Ecto neural progenitor cell (in vitro differentiated cells): ENCODE measurements at places on chromosomes 5 and 9.
A peak's percentile ranks its signal among the peaks of the same experiment; 100 is the strongest.

- DNase-seq: no peak
These were observed 100.4 kb downstream of the EBF1 start for GRCh38 chr5:158999339-158999738.

DNA sequence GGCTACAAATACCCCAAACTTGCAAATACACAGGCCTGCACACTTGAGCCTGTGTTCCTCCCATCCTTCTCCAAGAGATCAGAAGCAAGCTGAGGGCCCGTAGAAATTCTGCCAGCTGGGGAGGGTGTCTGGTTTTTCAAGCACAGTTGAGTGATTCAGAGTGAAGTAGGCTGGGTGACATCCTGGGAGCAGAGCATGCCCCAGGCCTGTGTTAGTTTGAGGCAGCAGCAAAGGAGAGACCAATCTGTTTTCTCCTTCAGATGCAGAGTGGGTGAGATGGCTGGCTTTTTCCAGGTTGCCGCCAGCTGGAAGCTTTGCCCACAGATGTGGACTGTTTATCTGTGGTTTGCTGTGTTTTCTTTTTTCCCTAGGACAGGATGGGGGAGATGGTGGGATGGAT lies 63.1 kb downstream of the RCL1 start:
- no peak for DNase-seq

DNA sequence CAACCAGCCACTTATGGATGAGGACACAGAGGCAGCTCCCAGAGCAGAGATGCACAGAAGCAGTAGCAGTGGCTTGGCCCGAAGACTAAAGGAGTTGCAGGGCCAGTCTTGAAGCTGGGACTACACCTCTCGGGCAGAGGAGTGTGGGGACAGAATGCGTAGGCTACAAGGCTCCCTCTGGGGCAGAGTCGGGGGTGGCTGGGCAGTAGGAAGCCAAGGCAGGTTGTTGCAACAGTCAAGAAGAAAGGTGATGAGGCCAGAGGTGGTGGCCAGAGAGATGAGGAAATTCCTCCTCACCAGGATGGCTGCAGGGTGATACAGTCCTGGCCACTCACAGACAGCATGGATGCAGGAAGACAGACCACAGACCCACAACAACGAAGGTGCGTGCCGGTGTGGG lies 4.9 kb upstream of the N4BP3 start:
- no peak for DNase-seq

- DNase-seq: peak; percentile 93
These were observed at the start of gene CCNO for GRCh38 chr5:55232985-55233928. Gene CCNO (minus strand): TSS chr5:55233608. CDS start chr5:55233523, 85 bp downstream.

GRCh38 chr9:95876595-95876994 lies 1.1 kb downstream of the ERCC6L2 start:
- DNase-seq: no peak

DNA sequence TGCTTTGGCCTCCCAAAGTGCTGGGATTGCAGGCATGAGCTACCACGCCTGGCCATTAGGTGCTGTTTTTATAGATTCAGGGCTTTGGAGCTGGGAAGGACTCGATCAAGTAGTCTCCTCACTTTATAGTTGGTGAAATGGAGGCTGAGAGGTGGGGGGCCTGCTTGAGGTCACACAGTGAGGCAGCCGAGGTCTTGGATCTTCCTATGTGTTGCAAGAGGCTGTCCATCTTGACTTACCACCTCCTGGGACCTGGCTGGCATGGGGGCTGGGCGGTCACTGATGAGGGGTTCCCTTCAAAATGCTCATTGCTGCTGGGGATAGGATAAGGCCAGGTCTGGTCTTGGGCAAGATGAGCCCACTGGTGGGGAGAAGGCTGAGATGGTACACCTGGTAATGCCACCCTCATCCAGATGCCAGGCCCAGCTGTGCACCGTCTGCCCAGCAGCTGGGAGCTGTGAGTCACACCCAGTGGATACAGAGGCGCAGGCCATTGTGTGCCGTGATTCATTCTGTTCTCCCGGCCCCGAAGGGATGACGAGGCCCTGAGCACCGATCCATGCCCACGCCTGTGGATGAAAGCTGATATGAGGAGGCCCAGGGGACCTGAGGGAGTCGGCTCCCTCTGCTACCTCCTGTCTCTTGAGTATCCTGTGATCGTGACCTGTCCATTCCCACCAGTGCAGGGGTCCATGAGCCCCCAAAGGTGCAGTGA lies 10.5 kb upstream of the NDST1 start:
- no peak for DNase-seq

GRCh38 chr9:133080161-133080560 lies 18.4 kb downstream of the CEL start:
- no peak for DNase-seq

DNA sequence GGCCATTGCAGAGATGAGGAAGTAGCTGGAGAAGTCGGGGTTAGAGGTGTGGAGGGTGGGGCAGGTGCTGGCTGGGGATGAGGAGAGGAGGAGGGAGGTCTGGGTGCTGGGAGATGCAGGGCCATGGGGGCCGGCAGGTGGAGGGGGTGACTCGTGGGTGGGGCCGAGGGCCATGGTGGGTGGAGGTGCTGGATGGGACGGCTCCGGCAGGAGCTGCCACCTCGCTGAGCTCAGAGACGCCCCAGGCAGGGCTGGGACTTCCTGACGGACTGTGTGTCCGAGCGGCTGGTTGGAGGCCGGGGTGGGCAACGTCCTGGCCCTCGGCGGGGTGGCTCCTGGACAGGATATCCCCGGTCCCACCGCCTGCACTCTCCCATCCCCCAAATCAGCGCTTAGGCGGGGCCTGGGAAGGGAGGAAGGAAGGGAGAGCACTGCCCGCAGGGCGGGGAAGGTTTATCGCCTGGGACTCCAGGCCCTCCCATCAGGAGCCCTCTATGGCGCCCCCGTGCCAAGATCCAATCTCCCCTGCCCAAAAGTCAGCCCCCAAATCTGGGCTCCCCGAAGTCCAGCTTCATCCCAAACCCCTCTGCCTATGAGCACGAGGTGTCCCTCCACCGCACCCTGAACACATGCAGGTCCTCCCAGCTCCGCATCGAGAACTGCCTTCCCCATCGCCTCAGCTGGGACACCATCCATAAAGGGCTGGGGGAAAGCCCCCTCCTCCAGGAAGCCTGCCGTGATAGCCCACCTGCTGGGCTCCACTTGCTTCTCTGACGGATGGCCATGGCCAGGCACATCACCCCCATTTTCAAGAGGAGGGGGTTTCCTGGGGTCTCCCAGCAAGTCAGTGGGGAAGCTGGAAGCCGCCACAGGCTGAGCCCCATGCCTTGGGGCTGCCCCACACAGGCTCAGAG lies 58.3 kb upstream of the NOTCH1 start:
- no peak for DNase-seq

DNA sequence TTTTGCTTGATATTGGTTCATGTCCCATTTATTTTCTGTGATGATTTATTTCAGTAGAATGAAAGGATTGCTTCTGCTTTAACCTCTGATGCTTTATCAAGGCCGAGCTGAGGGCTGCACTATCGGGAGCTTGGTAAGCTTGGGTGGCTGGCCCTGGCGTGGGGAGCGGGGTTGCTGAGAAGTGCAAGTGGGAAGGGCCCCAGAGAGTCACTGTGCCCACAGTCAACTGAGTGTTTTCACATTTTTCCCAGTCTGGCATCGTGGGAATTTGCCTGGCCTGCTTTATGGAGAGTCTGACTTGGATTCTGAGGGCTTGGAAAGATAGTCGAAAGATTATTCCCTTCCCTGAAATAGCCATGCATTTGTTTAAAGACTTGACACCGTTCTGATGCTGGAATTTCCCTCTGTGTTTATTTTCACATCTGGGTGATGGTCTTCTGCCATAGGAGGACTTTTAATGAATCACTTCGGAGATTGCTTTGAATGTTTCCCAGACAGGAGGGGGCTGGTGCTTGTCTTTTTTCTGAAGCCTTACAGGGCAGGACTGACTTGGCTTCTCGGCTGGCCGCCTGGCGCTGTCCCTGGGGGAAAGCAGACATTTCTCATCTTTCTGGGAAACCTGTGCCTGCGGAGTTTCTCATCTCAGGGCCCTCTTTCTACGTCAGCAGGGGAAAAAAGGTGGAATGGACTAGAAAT lies 139.0 kb downstream of the BOD1 start:
- no peak for DNase-seq

DNA sequence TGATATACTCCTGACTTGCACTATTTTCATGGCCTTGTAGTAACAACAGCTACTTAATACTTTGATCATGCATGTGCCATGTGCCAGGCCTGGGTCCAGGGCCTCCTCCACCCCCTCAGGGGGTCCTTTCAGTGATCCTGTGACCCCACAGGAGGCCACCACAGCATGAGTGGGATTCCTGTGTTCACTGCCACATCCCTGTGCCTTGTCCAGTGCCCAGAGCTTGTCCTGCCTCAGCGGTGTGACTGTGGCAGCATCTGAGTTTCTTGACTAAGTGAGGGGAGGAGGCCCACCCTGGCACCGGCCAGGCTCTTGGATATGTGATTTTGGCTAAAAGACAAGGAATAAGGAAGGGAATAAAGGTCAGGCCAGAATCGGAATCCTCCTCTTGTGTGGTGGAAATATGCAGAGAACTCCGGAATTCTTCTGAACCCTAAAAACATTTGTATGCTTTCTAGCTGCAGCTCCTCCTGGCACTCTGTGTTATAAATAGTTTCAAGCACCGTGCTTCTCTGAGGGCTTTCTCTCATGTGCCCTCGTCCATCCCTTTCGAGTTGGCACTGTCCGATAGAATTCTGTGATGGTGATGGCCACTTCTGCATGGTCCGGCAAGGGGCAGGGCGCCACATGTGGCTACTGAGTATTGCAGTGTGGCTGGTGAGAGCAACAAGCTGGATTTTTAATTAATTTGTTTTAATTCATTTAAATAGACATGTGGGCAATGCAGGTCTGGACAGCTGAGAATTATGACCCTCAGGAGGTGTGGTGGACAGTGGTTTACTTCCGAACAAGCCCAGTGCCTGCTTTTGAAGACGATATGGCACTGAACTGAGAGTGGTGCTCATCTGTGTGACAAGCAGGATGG lies 31.8 kb downstream of the TENT4A start:
- DNase-seq: no peak

GRCh38 chr9:114395334-114395617 lies 7.5 kb upstream of the AKNA start:
- no peak for DNase-seq

- no peak for DNase-seq
These were observed 127.2 kb downstream of the KDM4C start for GRCh38 chr9:6884990-6885389.

- no peak for DNase-seq
These were observed 285.7 kb upstream of the TUT7 start for GRCh38 chr9:86639899-86640379.

GRCh38 chr9:79581794-79582193 lies 10.0 kb downstream of the TLE4 start:
- no peak for DNase-seq

GRCh38 chr9:98944057-98944733 lies 488 bp downstream of the COL15A1 start:
- DNase-seq: peak; percentile 60

- DNase-seq: no peak
These were observed 35.5 kb downstream of the WDR36 start for GRCh38 chr5:111127453-111128195.

GRCh38 chr5:145924849-145925248 lies 11.5 kb upstream of the SH3RF2 start:
- no peak for DNase-seq

- DNase-seq: no peak
These were observed 126.8 kb downstream of the PDE8B start for GRCh38 chr5:77337246-77337645.

GRCh38 chr9:132201139-132201538 lies 39.3 kb downstream of the NTNG2 start:
- DNase-seq: no peak

GRCh38 chr5:177368869-177369644 lies 11.3 kb downstream of the RGS14 start:
- no peak for DNase-seq

- peak; percentile 58 for DNase-seq
These were observed 84.0 kb upstream of the NEURL1B start for GRCh38 chr5:172556971-172557461.

- DNase-seq: no peak
These were observed 22.1 kb downstream of the PTCH1 start for GRCh38 chr9:95494416-95495371.

GRCh38 chr5:122611406-122611805 lies 163.5 kb upstream of the SNX2 start:
- no peak for DNase-seq

- DNase-seq: peak; percentile 32
These were observed 176.8 kb downstream of the MACROH2A1 start for GRCh38 chr5:135222171-135222681.

DNA sequence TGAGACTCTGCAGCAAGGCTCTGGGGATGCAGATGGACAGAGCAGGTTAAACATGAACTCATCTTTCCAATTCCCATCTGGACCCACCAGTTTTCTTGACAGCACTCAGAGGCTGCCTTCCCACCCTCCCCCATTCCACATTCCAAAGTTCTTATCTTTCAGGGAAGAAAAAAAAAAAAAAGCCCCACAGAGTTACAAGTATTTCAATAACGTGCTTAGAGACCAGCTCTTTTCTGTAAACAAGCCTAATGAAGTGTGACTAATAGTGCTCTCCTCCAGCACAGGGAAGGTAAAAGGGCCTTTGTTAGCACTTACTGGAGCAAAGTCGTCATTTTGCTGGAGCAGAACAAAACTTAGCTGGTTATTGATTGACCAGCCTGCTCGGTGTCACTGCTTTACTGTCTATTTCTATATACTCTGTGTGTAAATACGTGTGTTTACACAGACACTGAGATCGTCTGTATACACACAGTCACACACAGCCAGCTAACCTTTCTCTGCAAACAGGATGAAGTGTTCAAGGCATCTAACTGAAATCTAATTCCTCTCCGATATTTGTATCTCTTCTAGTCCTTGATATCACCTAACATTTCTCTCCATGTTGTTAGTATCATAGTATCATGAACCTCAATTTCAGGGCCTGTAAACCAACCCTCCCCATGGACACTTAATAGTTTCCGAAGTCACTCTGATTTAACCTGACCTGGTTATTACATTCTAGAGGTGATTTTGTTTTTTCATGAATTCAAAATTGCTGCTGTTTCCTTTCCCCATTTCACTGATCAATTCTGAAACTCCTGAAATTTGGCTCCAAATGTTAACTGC lies 84.9 kb downstream of the ZNF608 start:
- peak; percentile 61 for DNase-seq

- DNase-seq: no peak
These were observed 32.3 kb downstream of the NTRK2 start for GRCh38 chr9:84701801-84702200.

GRCh38 chr9:98146101-98146991 lies 27.3 kb upstream of the TRIM14 start:
- DNase-seq: peak; percentile 56
